ENCODE measurements at places on chromosomes 11 and 22.
A peak's percentile ranks its signal among the peaks of the same experiment; 100 is the strongest.

GRCh38 chr11:85951428-85952107 is 96.4 kb downstream of the CCDC83 start:
- no peak for DNase-seq

- no peak for DNase-seq
These were observed 24.4 kb upstream of the CBX7 start for GRCh38 chr22:39176714-39177455.

- DNase-seq, result no peak
These were observed 18.4 kb downstream of the NEAT1 start for GRCh38 chr11:65440831-65441499.

- DNase-seq, result no peak
These were observed 2.9 kb upstream of the SERPINH1 start for GRCh38 chr11:75558939-75559843.

DNA sequence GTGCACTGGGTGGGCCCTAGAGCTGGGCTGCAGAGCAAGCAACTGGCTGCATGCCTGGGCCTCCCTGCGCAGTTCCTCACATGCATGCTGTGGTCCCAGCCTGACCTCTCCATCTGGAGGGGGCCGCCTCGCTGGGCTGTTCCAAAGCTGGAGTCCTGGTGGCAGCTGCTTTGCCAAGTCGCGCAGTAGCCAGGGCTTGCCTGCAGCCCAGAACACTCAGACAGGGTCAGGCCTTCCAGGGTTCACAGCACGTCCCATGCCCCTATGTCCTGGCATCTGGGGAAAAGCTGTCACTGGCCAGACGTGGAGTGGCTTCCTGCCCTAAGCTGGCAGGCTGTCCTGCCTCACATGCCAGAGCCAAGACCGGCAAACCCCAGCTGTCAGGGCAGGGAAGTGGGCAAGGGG is 16.5 kb upstream of the CDC42EP2 start:
- DNase-seq, result no peak

DNA sequence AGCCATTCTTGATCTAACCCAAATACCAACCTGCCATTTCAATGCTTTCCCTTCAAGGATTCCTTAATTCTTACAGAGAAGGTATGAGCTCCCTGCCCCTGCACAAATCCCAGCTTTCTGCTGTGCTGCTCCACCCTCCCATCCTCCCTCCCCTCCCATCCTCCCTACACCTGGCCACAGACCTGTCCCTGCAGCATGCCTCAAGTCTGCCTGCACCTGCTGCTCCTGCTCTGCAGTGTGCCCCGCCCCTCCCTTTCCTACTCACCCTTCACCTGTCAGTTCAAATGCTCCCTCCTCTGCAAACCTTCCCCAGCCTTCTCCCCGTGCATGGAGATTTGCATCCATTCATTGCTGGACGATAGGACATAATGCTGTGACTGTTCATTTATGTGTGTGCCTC is 139.9 kb upstream of the NARS2 start:
- no peak for DNase-seq

DNA sequence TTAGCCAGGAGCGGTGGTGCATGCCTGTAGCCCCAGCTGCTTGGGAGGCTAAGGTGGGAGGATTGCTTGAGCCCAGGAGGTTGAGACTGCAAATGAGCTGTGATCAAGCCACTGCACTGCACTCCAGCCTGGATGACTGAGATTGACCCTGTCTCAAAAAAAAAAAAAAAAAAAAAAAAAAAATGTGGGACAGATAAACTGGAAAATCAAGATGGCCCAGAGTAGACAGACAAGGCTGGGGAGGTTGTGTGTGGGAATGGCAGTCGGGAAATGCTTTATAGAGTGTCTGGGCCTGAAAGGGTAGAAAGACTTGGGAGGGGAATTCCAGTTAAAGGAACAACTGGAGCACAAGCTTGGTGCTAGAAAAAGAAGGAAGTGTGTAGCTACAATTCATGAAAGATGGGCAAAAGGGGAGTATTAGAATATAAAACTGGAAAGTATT is 18.2 kb upstream of the WDR74 start:
- DNase-seq, result no peak

DNA sequence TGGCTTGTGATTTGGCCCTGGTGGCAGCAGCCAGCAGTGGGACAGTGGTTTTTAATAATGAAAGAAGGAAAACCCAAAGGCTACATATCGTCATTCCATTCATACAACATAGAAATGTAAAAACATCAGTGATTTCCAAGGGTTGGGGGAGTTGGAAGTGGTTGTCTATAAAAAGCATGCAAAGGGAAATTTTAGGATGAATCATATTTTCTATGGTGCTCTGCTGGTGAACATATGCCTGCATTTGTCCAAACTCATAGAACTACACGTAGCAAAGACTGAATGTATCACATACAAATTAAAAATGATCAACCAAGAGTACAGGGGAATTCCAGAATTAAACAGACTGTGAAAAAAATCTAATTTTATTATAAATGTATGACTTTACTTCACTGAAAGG is 11.1 kb downstream of the OR5B3 start:
- DNase-seq, result no peak

GRCh38 chr11:77109236-77110019 is 6.8 kb downstream of the OMP start:
- peak; percentile 55 for DNase-seq

DNA sequence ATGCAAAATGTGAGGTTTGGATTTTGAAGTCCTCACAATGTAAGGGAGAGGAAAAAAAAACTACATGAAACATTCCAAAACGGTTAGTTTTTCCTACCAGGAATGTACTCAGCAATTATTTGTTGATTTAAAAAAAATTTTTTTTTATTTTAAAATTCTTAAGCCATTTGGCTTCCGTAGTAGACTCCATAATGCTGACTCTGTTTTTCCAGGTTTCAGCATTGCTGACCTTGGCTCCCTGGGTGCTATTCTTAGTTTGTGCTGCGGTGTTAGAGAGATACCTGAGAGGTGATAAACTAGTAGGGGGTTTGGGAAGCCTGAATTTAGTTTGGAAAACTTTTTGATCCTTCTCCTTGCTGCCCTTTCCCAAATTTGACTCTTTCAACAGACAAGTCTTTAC is 10.6 kb downstream of the STT3A start:
- no peak for DNase-seq

GRCh38 chr11:62439785-62440602 is 21.2 kb downstream of the SCGB1A1 start:
- no peak for DNase-seq

DNA sequence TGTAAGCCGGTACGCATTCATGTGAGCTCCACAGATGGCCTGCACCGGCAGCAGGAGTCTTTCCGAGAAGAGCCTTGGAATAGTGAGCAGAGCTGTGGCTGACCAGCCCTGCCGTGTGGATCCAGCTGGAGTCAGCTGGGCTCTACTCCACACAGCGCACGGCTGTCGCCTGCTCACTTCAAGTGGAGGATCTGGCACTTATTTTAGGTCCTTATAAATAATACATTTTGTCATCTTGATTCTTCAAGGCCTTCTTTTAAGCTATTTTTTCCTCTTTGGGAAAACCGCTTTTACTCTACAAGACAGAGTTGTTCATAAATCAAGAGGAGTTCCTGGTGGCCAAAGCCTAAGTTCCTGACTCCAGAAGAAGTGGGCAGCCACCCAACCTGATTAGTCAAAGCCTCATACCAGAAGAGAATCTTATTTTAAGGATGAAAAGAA is 93.8 kb downstream of the KCNC1 start:
- DNase-seq, result no peak

DNA sequence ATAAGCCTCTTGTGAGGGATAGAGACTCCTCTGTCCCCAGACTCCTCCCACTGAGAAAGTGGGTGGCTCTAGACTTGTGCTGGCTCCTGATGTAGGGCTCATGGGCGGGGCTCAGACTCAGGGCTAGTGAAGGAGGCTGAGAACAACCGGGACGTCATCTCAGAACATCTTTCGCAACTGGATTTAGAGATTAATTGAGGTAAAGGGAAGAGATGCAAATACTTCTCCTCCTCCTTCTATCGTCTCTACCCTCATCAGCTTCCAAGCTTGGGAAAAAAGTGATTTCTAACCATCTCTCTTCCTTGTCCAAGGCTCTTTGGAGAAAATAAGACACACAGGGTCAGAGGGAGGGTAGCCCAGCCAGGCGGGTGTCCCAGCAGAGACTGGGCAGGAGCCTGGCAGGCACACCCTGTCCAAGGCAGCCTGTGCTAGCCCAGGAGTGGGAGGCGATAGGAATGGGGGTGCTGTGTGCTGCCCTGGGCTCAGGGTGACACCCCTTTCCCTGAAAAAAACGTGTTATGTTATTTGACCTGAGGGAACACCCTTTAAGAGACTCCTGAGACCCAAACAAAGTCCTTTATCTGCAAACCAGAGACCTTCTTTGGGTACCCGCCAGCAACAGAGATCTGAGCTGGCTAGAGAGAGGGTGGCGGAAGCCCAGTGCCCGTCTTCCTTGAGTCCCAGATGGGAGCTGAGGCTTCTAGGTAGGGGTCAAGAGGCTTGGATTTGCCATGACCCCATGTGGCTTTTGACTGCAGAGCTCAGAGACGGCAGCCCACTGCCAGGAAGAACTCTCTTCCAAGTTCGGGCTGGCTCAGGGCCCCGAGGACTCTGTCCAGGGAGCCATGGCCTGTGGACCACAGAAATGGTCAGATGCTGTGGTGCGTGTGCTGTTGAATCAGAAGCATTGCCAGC is 160.9 kb downstream of the ADAMTS15 start:
- DNase-seq, result no peak

DNA sequence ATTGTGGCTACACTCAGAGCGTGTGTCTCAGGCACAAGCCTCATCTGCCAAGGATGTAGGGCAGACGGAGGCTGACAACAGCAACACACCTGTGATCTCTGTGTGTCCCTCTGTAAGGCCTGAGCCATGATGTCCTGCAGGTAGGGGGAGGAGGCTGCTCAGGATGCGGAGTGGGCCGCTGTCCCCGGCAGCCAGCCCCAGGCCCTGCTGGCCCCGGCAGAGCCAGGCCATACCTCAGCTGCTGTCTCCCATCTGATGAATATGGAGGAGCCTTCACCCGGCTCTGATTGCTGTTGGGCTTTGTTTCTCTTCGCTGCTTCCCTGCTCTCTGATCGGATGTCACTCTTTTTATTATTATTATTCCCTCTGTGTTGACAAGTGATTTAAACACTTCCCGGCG is 83.6 kb upstream of the NCAM1 start:
- no peak for DNase-seq

- DNase-seq, result no peak
These were observed 343.3 kb upstream of the CTSC start for GRCh38 chr11:88680806-88681205.

GRCh38 chr22:36303874-36304273 is 50.9 kb downstream of the APOL1 start:
- DNase-seq, result no peak

GRCh38 chr11:66268952-66269905 is 790 bp downstream of the RAB1B start:
- no peak for DNase-seq
